ENCODE measurements at places on chromosomes 4 and X. TPM values are rescaled to one million over a fixed set of nuclear protein-coding genes. Genes with fewer than 3 reads are reported as not detected.

Gene PAGE1
- 2.7 TPM for total RNA-seq

Gene XK
- total RNA-seq, result under 0.01 TPM

Gene HS6ST2
- total RNA-seq, result not detected

Gene TCP11X2
- total RNA-seq, result not detected

Gene ARMCX2
- total RNA-seq, result 27.3 TPM

Gene THAP9
- total RNA-seq, result 1.9 TPM

Gene ANOS1
- not detected for total RNA-seq

Gene LARP7
- total RNA-seq, result 29.8 TPM

Gene C4orf50
- not detected for total RNA-seq

Gene VSIG1
- total RNA-seq, result not detected

Gene PPP2R3B
- total RNA-seq, result 7.7 TPM

Gene GAGE12H
- not detected for total RNA-seq

Gene NLGN4X
- total RNA-seq, result under 0.01 TPM

Gene CCNA2
- total RNA-seq, result 194 TPM

Gene CTBP1
- total RNA-seq, result 61.3 TPM

Gene ARSJ
- 7.1 TPM for total RNA-seq

Gene GPM6B
- total RNA-seq, result 1.8 TPM

Gene TEX13C
- total RNA-seq, result not detected

Gene VCX2
- not detected for total RNA-seq

Gene CNKSR2
- 0.24 TPM for total RNA-seq

Gene RBM46
- total RNA-seq, result not detected

Gene PDE5A
- total RNA-seq, result 0.20 TPM

Gene GAGE2A
- not detected for total RNA-seq

Gene NHSL2
- 0.36 TPM for total RNA-seq

Gene HSFX4
- total RNA-seq, result not detected

Gene KIF4A
- 58.6 TPM for total RNA-seq

Gene ZNF185
- total RNA-seq, result 2.9 TPM

Gene EDA2R
- total RNA-seq, result 0.72 TPM

Gene GRXCR1
- total RNA-seq, result not detected

Gene NALF2
- not detected for total RNA-seq

Gene KLHL5
- 30.1 TPM for total RNA-seq

Gene TLR2
- total RNA-seq, result 11.3 TPM

Gene ZNF674
- total RNA-seq, result 7.2 TPM

Gene PRSS12
- total RNA-seq, result 0.12 TPM

Gene GLRA3
- total RNA-seq, result not detected

Measured in RPMI7951 (cell line).